M059J (cell line): ENCODE measurements at places on chromosomes 3 and 15. TPM values are rescaled to one million over a fixed set of nuclear protein-coding genes. Genes with fewer than 3 reads are reported as not detected.

- DNase-seq, result peak; percentile 76
Observed at GRCh38 chr3:142027735-142028134, 121.6 kb downstream of the TFDP2 start.

DNA sequence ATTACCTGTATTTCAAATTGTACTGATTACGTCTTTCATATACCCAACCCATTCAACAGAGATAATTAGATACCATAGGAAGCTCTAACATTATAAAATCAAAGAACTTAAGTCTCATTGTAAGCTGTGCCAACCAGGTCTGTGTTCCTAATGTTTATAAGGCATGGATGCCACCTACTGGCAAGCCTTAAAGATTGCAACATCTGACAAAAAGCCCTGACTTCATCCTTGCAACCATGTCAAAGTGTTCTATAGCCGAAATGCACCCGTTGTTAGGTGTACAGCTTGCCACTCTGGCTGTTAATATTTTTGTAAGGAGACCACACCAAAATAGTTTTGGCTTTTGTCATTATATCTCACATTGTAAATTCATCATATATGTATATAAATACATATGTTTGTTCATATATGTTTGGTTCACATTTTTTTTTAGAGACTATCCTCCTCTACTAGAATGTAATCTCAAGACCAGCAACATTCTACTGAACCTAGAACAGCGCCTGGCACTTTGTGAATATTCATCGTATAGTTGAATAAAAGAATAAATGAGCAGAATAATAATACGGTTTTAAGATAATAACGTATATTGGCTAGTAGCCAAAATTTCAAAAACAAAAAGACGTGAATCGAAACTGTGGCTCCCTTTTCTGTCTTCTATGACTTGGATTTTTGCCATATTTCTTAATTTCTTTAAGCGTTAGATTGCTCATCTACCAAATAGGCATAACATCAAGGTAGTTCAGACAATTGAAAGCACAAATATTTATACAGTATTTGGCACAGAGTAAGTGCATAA is 258.1 kb downstream of the TBL1XR1 start:
- peak; percentile 84 for DNase-seq

- no peak for DNase-seq
Observed at GRCh38 chr3:110851736-110852135, 219.9 kb upstream of the NECTIN3 start.

DNA sequence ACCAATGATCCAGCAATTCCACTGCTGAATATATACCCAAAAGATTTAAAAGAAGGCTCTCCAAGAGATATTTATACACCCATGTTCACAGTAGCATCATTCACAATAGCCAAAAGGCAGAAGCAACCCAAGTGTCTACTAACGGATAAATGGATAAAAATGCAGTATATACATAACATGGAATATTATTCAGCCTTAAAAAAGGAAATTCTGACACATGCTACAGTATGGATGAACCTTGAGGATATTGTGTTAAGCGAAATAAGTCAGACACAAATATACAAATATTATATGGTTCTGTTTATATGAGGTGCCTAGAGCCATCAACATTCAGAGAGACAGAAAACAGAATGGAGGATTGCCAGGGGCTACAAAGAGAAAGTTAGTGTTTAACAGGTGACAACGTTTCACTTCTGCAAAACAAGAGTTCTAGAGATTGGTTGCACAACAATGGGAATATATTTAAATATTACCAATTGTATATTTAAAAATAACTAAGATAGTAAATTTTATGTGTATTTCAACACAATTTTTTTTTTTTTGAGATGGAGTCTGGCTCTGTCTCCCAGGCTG is 69.4 kb downstream of the STAG1 start:
- no peak for DNase-seq

DNA sequence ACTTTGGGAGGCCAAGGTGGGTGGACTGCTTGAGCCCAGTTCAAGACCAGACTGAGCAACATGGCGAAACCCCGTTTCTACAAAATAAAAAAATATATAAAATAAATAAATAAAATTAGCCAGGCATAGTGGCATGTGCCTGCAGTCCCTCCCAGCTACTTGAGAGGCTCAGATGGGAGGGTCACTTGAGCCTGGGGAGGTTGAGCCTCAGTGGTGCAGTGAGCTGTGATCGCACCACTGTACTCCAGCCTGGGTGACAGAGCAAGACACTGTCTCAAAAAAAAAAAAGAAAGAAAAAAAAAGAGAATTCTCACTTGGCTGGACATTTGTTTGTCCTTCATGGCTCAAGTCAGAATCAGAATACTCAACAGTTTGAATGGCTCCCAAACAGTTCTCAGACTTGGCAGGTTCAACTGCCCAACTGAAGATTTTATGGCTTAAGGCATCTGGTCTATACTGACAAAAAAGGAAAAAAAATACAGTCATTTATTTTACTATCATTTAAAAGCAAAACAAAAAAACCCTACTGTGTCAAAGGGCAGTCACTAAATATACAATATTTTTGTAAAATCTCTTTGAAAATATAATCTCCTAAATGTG is 106.6 kb downstream of the FBXL22 start:
- DNase-seq, result no peak

- DNase-seq, result peak; percentile 17
Observed at GRCh38 chr3:175914785-175915184, 1055.7 kb downstream of the NAALADL2 start.

GRCh38 chr15:95175914-95176658 is 944.7 kb downstream of the MCTP2 start:
- no peak for DNase-seq

GRCh38 chr15:75208501-75209288 is 7.0 kb downstream of the C15orf39 start:
- DNase-seq, result no peak

The DUOX2 gene
- not detected in 2 replicates for total RNA-seq

The LRRC3B gene
- total RNA-seq, result not detected in 2 replicates

The TMOD2 gene
- 3.5 and 4.4 TPM in 2 replicates for total RNA-seq

The CPN2 gene
- total RNA-seq, result not detected in 2 replicates

The LYZL4 gene
- total RNA-seq, result not detected in 2 replicates

The GOLGA8T gene
- not detected in 2 replicates for total RNA-seq
